ENCODE measurements at places on chromosomes 5 and 9. TPM values are rescaled to one million over a fixed set of nuclear protein-coding genes. Genes with fewer than 3 reads are reported as not detected.

The ECSCR gene
- 0.40 TPM for total RNA-seq

- no peak for DNase-seq
Measured at GRCh38 chr5:92023555-92023954, 640.4 kb upstream of the ARRDC3 start.

DNA sequence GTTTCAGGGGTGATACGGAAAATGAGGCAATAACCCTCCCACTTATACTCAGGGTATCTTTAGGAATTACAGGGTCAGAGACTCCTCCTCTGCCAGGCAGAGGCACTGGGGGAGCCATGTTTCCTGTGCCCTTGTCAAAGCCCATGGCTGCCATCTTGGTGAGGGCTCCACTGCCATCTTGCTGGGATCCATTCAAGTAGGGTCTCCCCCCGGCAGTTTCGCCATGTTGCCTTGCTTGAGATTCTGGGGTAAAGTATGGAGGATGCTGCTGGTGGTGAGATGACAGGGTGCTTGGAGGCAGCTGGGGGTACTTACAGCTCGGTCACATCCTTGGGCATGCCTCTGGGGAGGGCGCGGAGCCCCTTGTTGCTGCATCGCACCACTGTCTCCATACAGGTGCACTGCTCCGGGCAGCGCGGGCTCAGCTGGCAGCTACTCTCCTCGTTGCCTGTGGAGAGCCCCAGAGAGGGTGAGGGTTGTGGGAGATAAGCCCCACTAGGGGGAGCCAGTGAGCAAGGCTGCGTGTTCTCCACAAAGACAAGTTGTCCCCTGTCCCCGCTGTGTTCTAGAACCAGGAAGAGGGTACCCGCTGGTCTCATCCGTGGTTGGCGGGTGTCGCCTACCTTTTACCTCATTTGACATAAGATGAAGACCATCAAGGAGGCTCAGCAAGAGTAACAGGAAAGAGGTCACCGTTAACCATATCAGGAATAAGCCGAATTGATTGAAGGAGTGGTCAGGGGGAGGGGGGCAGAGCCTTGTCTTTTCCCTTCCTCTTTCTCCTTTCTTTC lies 169.0 kb upstream of the PANK3 start:
- no peak for DNase-seq

DNA sequence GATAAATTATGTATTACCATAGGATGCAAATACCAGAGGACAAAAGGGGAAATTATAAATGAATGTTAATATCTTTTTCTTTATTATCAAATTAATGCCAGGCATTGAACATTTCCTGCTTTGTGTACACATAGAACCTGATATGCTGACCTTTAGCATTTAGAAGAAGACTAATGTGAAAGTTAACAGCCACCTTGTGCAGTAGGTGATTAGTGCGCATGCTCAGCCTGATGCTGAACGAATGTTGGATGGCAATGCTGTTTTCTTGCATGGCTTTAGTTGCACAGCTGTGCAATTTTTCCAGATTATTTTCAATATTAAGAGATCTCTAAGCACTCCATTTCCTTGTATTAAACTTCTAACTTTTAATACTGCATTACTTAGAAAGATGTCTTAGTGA lies 45.5 kb downstream of the CCNH start:
- DNase-seq: no peak

DNA sequence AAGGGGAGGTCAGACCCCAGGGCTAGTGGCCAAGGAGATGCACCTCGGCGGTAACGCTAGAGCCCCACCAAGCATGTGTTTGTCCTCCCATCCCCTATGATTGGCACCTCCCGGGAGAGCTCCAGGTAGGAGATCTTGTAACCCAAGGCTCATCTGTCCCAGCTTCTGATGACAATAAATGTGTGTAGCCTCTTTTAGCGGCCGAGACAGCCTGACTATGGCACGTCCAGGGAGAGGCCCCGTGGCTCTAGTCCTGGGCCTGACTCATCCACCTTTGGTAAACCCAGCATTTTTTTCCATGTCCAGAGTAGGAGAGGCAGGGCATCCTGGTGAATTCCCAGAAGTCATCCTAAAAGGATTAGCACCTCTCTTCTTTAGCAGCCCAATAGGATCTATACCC lies 39.2 kb downstream of the IRF1 start:
- DNase-seq: no peak

The OGN gene
- not detected for total RNA-seq

- peak; percentile 13 for DNase-seq
Measured at GRCh38 chr9:117929868-117930267, 225.7 kb downstream of the TLR4 start.

The PCDHGA10 gene
- 5.1 TPM for total RNA-seq

GRCh38 chr5:100448111-100448528 lies 87.1 kb upstream of the FAM174A start:
- peak; percentile 49 for DNase-seq

GRCh38 chr9:3415906-3416305 lies 109.9 kb downstream of the RFX3 start:
- DNase-seq: no peak

- DNase-seq: peak; percentile 48
Measured at GRCh38 chr5:76766746-76767145, 50.8 kb downstream of the F2R start.

GRCh38 chr5:113223831-113224604 lies 210.8 kb downstream of the TSSK1B start:
- DNase-seq: no peak

All from renal cortical epithelial cell (primary cell).